ENCODE measurements at places on chromosomes 12 and 14.

DNA sequence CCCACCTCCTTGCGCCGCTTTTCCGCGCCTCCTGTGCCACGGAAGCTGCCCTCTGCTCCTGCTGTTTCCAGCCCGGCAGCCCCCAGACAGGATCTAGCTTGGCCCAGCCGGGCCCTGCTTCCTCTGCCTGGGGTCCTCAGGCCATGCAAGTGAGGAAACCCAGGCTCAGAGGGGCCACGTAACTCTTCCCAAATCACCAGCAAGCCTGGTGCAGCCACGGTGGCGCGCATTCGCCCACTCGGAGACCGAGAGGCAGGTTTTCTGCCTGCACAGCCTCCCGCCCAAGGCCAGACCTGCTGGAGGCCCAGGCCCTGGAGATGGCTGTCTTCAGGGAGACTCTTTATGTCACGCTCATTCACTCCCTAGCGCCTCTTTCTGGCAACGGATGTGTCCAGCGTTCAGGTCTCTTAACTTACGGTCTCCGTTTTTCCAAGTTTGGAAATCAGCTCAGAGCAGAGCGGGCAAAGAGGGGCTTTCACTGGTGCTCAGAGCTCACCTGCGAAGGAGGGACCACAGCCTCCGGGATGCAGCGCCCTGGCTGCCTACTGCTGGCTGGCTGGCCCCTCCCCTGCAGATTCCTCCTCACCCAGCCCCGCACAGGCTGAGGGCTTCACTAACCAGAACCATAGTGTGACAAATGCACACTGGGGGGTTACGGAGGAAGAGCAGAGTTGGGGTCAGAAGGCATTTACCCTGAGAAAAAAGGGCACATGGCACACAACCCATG is 20.6 kb upstream of the CEP170B start:
- no peak for DNase-seq

- DNase-seq = no peak
Observed at GRCh38 chr12:32902287-32902997, 5.9 kb upstream of the PKP2 start.

GRCh38 chr14:57871459-57872080 is 5.7 kb upstream of the SLC35F4 start:
- peak; percentile 81 for DNase-seq

DNA sequence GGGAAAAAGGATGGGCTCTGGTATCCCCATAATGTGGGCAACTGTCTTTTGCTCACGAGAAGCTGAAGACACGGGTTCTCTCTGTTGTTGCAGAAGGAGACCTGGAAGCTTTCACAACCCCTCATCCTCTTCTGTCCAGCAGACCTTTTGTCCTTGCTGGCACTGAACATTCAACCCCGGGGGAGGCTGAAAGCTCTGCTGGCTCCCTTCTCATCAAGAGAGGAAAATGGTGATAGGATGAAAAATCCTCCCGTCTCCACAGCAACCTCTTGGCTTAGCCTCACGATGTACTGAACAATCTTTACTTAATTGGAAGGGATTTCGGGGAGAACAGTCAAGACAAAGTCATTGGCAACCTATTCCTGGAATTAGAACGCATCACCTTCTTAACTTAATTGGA is 39.0 kb downstream of the ELK3 start:
- no peak for DNase-seq

- DNase-seq = no peak
Observed at GRCh38 chr14:100989924-100990323, 86.4 kb upstream of the RTL1 start.

- no peak for DNase-seq
Observed at GRCh38 chr14:51107801-51108200, 12.9 kb upstream of the TRIM9 start.

- no peak for DNase-seq
Observed at GRCh38 chr14:103301512-103302354, 32.3 kb upstream of the EIF5 start.

DNA sequence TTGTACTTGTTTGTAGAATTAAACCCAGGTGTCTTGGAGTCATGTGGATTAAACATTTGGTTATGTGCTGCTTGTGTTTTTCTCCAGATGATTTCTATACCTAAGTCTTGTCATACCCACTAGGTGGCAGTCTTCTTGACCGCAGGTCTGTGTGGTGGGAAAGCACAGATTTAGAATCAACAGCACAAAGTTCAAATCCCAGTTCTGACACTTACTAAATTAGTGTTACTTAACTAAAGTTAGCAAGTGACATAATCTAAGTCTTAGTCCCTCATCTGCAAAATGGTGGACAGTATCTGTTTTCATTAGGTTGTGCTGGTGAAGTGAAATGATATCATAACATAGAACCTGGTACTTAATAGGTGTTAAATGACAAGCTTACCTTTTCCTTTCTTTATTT is 151.0 kb upstream of the ARHGAP5 start:
- DNase-seq = peak; percentile 27

DNA sequence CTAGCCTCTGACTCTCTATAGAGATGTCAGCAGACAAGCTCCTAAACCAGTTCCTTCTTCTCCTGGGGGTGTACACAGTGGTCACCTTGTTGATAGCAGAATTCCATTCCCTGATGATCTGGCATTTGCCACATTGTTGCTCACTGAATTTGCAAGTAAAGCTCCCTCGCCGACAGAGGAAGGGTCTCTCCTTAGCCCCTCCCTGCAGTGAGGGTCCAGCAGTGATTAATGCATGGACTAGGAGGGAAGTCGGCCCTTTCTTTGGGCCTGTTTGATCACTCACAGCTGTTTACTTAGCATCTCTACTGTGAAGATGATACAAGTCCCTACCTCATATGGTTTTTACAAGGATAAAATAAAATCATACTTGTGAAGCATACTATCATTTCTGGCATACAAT is 23.3 kb upstream of the APPL2 start:
- DNase-seq = no peak

DNA sequence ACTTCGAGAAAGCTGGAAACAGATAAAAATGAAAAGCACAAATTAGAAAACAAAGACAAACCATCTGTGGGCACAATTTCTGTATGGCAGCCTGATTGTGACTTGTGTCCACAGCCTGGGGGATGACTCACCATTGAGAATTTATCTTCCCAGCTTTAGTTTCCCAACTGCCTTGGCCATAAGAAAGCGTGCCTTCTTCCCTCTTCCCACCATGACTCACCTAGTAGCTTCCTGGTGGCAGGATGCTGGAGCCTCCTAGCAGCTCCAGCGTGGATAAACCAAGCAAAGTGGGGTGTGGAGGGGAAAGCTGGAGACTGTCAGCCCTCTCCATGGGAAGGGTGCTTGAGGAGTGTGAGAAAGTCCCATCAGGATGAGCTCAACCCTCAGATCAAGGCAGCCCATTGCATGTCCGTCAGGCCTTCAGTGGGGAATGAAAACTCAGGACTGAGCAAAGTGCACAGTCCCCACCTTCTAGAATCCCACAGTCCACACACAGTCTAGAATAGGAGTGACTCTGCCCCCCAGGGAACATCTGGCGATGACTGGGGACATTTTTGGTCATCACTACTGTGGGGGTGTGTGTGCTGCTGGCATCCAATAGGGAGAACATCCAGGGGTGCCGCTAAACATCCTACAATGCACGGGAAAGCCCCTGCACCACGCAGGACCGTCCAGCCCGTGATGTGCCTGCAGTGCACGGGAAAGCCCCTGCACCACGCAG is 22.4 kb upstream of the SERPINA6 start:
- DNase-seq = peak; percentile 90

DNA sequence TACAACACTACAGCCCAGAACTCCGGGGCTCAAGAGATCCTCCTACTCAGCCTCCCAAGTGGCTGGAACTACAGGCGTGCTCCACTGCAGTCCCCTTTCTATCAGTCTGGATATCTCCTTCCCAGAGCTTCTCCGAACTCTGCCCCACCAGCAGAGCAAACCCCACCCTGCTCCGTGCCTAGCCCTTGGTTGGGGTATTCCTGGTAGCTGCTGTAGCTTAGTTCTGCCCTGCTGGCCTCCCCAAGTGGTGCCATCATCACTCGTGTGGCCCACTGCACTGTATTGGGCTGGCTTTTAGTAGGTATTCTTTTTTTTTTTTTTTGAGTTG is 9.5 kb downstream of the HSP90AA1 start:
- no peak for DNase-seq

GRCh38 chr12:2895511-2895910 is 4.8 kb downstream of the TULP3 start:
- no peak for DNase-seq

DNA sequence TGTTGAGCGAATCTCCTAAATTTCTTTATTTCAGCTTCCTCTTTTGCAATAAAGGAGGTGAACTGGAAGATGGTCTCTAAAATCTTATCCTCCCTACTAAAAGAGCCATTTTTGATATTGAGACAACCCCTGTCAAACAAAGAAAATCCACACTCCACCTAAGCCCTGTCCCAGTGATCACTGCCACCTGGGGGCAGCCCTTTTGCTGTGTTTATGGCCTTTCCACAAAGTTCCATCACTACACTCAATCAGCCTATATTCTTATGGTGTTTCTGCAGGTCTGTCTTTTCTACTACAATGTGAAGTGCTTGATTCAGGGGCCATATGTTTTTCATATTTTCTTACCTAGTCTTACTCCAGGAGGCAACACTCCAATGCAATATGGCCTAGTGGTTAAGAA is 163.7 kb downstream of the BMP4 start:
- DNase-seq = no peak

- peak; percentile 48 for DNase-seq
Observed at GRCh38 chr12:50088577-50089335, 3.6 kb downstream of the SMARCD1 start.

DNA sequence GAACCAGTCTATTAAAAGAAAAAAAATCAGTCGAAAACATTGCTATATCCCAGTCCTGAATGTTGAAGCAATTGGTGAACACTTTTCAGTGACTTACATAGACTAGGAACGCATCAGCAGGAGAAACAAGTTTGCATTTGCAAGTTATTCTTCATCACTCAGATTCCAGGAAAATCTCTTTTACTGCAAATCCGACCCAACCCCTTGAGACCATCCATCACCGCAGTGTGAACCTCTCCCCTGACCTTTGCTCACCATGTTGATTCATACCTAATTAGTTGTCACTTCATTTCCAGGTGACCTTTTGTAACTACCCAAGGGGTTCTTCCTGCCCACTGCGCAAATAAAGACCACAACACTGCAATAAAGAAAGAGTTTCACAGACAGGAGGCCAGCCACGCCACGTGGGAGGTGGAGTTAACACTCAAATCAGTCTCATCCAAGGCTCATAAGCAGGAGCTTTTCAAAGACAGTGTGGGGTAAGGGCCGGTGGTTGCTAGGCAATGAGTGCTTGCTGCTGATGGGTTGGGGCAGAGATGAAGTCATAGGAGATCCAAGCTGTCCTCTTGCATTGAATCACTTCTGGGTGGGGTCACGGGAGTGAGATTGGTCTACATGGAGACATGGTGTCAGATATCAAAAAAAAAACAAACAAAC is 241.3 kb upstream of the TMEM132C start:
- no peak for DNase-seq
